ENCODE measurements at places on chromosomes 1 and 21.

DNA sequence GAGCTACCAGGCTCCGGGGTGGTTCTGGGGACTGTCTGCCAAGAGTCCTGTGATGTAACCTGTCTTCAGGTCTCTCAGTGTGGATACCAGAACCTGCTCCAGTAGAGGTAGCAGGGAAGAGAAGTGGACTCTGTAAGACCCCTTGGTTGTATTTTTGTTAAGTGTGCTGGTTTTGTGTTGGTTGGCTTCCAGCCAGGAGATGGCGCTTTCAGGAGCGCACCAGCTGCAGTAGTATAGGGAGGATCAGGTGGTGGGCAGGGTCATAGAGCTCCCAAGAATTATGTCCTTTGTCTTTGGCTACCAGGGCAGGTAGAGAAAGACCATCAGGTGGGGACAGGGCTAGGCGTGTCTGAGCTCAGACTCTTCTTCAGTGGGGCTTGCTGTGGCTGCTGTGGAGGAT, 1147.2 kb upstream of the ADGRL4 start:
- DNase-seq, result no peak

DNA sequence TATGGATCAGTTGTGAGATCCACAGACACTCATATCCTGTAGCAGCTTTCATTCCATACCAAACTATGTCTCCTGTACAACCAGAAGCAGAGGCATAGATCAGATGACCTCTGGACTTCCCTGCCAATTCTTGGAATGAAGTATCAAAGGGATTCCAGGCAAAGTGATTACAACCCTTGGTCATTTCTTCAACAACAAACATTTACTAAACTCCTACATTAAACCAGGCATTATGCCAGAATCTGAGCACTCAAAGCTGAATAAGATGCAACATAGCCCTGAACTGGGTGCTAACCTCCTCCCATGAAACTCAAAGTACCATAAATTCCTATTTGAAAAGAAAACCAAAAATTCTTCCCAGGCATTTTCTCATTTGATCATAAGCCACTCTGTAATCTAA, 121.2 kb upstream of the SGIP1 start:
- DNase-seq, result no peak

GRCh38 chr1:152972196-152972886, 1.9 kb downstream of the SPRR4 start:
- no peak for DNase-seq

GRCh38 chr1:183103147-183103546, 79.9 kb downstream of the LAMC1 start:
- DNase-seq, result no peak

- no peak for DNase-seq
Observed at GRCh38 chr1:178011465-178011828, 41.6 kb upstream of the SEC16B start.

DNA sequence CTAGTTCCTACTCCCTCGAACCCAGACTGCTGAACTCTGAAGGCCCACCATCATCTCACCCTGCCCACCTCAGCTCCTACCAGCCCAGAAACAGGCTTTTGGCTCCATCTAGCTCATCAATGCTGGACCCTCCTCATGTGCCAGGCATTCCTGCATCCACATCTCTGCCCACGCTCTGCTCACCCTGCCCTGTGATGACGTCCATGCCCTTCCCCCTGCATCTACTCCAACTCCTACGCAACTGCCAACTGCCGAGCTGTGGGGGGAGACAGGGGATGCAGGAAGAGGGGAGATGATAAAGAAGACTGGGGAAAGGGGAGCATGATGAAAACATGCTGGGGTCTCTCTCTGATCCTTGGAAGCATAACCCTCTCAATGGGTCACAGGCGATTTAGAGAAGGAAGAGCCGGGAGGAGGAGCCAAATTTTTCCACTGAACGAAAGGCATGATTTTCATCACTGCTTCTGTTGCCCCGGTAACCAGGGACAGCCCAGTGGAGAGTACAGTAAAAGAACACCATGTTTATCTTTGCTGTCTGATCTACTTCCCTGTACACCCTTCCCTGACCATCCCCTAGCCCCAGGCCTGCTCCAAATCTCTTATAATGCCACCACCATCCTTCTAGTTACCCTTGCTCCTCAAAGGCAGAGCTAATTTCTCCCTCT, 44.3 kb downstream of the CD34 start:
- no peak for DNase-seq

- DNase-seq, result no peak
Observed at GRCh38 chr1:241229216-241229615, 127.8 kb downstream of the RGS7 start.

DNA sequence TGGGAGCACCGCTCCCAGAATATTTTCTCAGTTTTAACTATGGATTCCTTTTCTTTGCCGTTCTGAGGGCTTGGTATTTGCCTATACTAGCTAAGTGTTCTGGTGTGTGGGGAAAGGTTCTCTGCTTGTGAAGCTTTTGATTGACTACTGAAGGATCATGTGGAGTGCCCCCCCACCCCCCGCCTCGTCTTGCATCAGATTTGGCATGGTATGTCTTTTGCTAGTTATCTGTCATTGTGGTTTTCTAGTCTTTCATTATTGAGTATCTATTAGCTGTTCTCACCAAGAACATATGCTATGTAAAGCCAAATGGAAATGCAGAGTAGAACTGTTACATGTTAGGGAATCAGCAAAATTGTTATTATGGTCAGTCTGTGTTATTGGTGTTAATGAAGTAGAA, 58.3 kb downstream of the MACF1 start:
- no peak for DNase-seq

- DNase-seq, result no peak
Observed at GRCh38 chr1:75725861-75726361, 1.4 kb downstream of the ACADM start.
